ENCODE measurements at places on chromosomes 7 and 10.
A peak's percentile ranks its signal among the peaks of the same experiment; 100 is the strongest.

DNA sequence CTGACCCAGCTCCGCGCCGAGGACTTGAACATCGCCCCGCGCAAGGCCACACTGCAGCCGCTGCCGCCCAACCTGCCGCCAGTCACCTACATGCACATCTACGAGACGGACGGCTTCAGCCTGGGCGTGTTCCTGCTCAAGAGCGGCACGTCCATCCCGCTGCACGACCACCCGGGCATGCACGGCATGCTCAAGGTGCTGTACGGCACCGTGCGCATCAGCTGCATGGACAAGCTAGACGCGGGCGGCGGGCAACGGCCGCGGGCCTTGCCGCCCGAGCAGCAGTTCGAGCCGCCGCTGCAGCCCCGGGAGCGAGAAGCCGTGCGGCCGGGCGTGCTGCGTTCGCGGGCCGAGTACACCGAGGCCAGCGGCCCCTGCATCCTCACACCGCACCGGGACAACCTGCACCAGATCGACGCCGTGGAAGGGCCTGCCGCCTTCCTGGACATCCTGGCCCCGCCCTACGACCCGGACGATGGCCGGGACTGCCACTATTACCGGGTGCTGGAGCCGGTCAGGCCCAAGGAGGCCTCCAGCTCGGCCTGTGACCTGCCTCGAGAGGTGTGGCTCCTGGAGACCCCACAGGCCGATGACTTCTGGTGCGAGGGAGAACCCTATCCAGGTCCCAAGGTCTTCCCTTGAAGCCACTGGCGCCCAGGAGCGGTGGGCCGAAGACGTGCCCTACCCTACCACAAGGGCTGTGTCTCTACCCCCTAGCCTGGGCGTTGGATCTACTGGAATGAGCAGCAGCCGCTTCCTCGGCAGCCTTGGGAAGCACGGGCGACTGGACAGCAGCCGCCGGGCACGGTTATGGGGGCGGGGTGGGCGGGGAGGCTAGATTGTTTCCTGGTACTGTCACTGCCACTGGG is 945 bp downstream of the ADO start:
- DNase-seq, result no peak

GRCh38 chr7:38518541-38518940 is 112.6 kb downstream of the AMPH start:
- DNase-seq, result no peak

DNA sequence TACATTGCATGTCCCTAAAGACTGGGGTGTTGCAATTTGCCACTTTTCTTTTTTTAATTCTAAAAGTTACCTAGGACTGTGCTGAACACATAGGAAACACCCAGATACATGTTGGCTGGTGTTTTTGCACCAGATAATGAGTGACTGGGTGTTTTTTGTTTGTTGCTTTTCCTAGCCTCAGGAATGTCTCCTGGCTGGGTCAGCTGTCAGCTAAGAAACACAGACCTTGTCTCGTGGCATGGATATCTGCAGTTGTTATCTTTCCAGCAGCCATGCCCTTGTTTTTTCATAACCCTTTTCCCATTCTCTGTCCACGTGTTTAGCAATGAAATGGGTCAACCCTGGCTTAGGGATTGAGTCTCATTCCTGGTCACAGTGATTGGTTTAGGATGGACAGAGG is 433.9 kb upstream of the ZMIZ1 start:
- DNase-seq, result no peak

DNA sequence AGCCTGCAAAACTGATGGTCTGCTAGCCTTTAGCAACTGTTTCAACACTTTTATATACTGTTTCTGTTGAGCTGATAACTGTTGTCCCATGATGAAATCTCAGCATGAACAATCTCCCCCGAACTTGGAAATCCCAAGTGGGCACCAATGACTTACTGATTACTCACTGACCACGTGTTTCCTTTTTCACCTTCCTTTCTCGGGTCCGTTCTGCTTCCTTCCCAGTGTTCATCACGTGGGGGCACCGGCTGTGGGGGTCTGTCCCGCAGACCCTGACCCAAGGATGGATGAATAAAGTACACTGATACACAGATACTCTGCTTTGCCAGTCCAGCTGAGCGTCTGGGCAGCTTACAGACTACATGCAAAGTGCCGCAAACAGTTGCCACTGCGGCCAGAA is 39.0 kb upstream of the RASGEF1A start:
- no peak for DNase-seq

- no peak for DNase-seq
These were observed 251.8 kb downstream of the BMPER start for GRCh38 chr7:34157137-34157536.

- no peak for DNase-seq
These were observed 1.9 kb downstream of the SKIDA1 start for GRCh38 chr10:21523557-21524008.

- no peak for DNase-seq
These were observed 219.1 kb downstream of the TAX1BP1 start for GRCh38 chr7:27958933-27959548.

GRCh38 chr10:102419269-102420180 is 940 bp upstream of the PSD start:
- peak; percentile 45 for DNase-seq

GRCh38 chr10:131242007-131242406 is 69.5 kb downstream of the TCERG1L start:
- DNase-seq, result no peak

DNA sequence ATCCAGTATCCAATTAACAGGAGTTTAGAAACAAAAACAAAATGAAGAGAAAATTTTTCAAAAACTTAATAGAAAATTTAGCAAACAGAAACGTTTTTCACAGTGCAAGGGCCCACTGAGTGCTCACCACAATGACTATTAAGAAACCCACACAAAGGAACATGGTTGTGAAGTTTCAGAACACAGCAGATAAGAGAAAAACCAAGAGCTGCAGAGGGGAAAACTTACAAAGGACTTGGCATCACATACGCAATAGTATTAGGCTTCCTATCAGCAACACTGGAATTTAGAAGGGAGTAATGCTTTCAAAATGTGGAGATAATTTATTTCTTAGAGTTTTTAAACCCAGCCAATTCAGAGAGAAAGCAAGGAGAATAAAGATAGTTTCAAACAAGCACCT is 1.7 kb upstream of the C7orf25 start:
- DNase-seq, result no peak

- no peak for DNase-seq
These were observed 111.7 kb upstream of the MBL2 start for GRCh38 chr10:52883996-52884871.

- DNase-seq, result no peak
These were observed 2.0 kb upstream of the AOAH start for GRCh38 chr7:36726311-36726710.

DNA sequence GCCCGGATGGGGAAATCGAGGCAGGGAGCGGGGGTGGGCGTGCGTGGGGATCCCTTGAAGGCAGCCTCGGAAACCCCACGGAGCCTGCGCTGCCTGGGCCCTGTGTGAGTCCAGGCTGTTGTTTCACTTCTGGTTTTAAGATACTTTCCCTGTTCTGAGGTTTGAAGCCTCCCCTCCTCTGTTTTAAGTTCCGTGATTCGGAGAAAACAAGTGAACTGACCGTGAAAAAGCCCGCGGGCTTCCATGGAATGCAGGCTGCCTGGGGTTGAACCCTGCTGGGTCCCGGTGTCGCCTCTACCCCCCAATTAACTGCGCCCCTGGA is 401 bp downstream of the LRRC27 start:
- no peak for DNase-seq

- no peak for DNase-seq
These were observed 1.8 kb downstream of the TFEC start for GRCh38 chr7:116028787-116029186.

GRCh38 chr7:29612596-29612995 is 49.0 kb downstream of the PRR15 start:
- DNase-seq, result no peak

DNA sequence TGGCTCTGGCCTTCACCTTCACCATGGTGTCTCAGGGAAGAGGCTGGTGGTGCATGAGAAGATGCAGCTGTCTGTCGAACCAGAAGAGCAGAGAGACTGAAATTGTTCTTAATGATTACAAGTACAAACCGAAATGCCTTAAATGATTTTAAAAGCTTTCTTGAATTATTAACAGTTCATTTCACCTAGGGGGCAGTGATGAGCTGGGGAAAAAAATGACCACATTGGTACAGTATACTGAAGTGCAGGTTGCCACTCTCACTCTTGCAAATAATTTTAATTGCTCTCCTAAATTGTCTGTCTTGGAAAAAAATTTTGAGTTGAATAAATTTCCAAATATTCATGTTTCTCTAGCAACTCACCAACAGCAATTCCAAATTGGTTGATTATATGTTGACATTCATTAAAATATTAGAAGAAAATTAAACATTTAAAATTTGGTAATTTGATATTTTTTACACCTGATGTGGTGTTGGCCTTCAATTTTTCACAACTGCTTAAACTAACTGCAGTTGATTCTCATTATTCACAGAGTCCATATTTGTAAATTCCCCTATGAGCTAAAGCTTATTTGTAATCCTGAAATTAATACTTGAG is 692.6 kb downstream of the ZWINT start:
- no peak for DNase-seq

DNA sequence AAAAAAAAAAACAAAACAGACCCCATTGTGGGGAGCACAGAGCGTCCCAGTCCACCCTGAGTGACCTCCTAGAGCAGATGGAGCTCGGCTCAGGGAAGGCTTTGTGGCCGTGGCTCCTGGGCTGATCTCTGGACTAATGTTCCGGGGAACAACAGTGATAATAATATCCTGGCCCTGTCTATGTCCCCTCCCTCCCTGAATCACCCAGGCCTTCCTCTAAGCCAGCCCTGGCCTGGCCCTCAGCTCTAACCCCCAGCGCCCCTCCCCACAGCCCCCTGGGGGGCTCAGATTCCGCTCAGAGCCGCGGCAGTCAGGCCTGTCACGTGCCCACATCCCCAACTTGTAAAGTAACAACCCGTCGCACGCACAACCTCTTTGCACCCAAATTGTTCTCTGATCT is 48.3 kb downstream of the MICALL2 start:
- DNase-seq, result no peak

DNA sequence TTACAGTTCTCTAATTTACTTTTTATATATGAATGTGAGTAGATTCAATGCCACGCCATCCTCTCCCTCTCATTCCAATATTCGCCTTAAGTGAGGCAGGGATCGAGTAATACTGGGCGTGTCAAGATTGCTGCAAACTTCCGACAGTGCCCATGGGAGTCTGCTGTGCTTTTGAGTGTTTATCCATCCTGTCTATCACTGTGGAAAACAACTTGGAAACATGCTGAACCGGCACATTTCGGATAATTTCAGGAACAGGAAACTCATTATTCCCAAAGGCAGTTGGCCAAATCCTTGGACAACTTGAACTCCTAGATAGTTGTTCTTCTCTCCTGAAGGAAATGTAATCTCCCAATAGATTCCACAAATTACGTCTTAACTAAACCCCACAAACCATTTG is 28.5 kb downstream of the PIP4K2A start:
- DNase-seq, result no peak

GRCh38 chr10:3986493-3987142 is 201.6 kb upstream of the KLF6 start:
- DNase-seq, result no peak

- no peak for DNase-seq
These were observed 49.9 kb downstream of the ZNF365 start for GRCh38 chr10:62424026-62424425.

- no peak for DNase-seq
These were observed 107.7 kb upstream of the FAM20C start for GRCh38 chr7:84633-85020.

GRCh38 chr7:155521743-155522398 is 24.5 kb downstream of the CNPY1 start:
- DNase-seq, result no peak

All from activated T-helper 1 cell treated with anti-CD3 and anti-CD28 coated beads, Interleukin-2, amount 50 U/mL, for 16 hours (primary cell).